Esophagus muscularis mucosa (tissue), 4 donors: ENCODE measurements at places on chromosomes 3 and 15. TPM values are rescaled to one million over a fixed set of nuclear protein-coding genes. Genes with fewer than 3 reads are reported as not detected.

Gene CLDN1
- total RNA-seq, result not detected

Gene AGTR1
- 17.4 TPM for total RNA-seq

Gene KBTBD12
- total RNA-seq, result 3.8 TPM

Gene LMAN1L
- total RNA-seq, result not detected

Gene CHDH
- total RNA-seq, result 0.99 TPM

Gene NOX5
- total RNA-seq, result 0.23 TPM

Gene GCNT3
- total RNA-seq, result 0.69 TPM

Gene GRIP2
- total RNA-seq, result 0.45 TPM
